ENCODE measurements at places on chromosomes 4 and X.
A peak's percentile ranks its signal among the peaks of the same experiment; 100 is the strongest.

- DNase-seq = no peak
Measured at GRCh38 chr4:79022529-79022928, 83.3 kb upstream of the PAQR3 start.

- no peak for DNase-seq
Measured at GRCh38 chr4:78426972-78427371, 124.6 kb upstream of the ANXA3 start.

- no peak for DNase-seq
Measured at GRCh38 chrX:109856974-109857373, 123.9 kb upstream of the ACSL4 start.

- DNase-seq = no peak
Measured at GRCh38 chr4:70239884-70240591, 2.4 kb upstream of the CSN3 start.

DNA sequence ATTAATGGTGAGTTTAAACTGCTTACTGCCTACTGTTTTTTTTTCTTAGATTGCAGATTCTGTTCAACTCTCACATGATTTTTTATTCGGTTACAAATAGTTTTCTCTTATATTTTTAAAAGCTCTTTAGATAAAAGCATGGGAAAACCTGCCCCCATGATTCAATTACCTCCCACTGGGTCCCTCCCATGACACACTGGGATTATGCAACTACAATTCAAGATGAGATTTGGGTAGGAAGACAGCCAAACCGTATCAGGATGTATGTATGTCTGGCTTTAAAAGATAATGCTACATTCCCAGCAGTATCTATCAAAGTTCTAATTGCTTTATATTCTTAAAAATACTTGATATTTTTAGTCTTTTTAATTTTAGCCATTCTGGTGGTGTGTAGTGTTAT is 131.5 kb downstream of the JADE1 start:
- no peak for DNase-seq

GRCh38 chrX:130413415-130413814 is 11.6 kb downstream of the RBMX2 start:
- DNase-seq = no peak

DNA sequence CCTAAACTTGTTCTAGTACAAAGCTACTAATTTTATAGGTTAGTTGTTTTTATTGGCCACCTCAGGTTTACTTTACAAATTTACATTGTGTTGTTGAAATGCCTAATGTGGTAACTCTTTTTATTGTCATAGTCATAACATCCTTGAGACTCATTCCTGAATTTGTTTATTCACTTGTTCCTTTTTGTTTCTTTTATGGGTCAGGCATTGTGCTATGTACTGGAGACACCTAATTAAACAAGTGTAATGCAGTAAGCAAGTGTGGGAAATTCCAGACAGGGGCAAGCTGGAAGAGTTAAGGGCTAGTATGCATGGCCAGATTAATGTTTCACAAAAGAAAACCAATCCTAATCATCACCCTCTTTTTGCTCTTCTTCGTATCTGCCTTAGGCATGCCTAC is 30.5 kb upstream of the TTC29 start:
- no peak for DNase-seq

DNA sequence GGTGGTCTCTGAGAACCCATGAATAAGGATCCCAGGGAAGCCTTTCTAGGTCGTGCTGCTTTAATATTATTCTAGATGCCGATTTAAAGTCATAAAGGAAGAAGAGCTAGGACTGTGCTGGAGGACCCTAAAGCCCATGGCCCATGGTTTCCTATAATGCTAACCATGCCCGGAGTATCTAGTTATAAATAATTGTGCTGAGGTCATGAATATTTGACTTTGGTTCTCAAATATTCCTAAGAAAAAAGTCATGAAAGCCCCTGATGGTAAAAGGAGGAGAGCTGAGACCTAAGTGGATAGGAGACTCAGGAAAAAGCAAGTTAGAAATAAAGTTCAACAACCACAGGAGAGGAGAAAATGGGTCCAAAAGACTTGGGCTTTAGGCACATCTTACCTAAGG is 132.0 kb downstream of the TBL1X start:
- DNase-seq = no peak

GRCh38 chrX:136880452-136881013 is at the start of gene RBMX:
Gene RBMX, minus strand, starts transcription at chrX:136880725. Its CDS starts 1,298 bp downstream, at chrX:136879427.
- peak; percentile 93 for DNase-seq

DNA sequence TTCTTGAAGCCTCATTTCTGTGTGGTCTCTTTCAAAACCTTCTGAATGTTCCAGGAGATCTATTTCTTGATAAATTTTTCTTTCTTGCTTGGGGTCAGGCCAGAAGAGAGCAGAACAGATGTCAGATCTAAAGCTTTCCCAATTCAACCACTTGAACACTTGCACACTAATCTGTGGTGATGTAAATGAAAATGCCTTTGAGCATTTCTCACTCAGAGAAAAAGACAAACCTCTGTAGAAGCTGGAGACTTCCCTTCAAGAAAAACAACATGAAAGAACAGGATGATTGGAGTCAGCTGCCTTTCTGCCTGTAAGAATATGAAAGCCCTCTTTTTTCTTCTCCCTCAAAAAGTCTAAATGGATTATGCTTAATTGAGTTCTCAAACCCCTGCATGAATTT is 11.2 kb downstream of the IGFBP7 start:
- DNase-seq = no peak

- no peak for DNase-seq
Measured at GRCh38 chr4:5052204-5052702, 973 bp downstream of the STK32B start.

GRCh38 chr4:153060196-153060595 is 124.1 kb downstream of the FHDC1 start:
- DNase-seq = no peak

DNA sequence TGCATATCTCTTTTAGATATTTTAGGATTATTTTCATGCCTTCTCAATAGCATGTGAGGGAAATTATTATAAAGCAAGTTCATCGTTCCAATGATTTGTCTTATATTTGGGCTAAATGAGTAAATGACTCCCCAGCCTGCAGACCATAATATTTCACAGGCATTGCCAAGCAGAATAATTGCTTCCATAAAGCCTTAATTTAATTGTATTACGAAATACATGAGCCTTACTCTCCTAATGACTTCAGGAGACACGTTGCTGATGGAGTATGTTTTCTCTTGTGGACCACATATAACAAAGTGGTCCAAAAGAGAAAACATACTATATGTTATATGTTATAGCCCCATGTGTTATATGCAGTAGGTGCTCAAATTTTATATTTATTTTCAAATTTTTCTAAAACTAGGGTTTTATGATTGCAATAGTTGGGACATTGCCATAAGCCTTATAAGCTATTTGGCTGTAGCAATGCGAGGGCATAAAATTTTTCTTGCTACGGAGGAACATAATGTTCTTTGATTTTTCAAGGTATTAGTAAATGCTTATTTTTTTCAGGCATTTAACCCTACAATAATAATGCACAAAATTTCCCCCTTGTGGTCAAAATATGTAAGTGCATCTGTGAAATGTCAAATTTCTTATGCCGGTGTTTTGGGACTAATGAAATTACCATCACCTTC is 26.2 kb upstream of the TMPRSS11D start:
- DNase-seq = no peak

DNA sequence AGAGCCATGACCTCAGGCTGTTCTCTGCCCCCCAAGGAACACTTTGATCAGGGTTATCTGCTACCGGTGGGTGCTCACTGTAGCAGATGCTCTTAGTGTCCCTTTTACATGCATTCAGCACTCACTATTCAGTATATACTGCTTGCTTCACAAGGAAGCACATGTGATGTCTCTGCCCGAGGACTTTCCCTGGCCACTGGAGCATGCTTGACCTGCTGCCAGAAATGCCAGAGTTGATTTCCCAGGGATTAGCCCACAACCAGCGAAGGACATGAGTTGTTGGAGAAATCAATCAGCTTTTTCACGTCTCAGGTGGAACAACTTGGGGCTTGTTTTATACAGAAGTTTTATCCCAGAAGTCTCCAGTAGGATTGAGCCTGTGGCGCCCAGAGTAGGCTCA is 51.2 kb upstream of the RPS6KA3 start:
- DNase-seq = no peak

GRCh38 chrX:54043541-54044125 is 640 bp downstream of the PHF8 start:
- no peak for DNase-seq

- no peak for DNase-seq
Measured at GRCh38 chrX:39853417-39854030, 244.2 kb downstream of the BCOR start.

Data from DMS153 (cell line).